ENCODE measurements at places on chromosomes 6 and 20.

- DNase-seq = no peak
Observed at GRCh38 chr6:25237579-25237978, 41.6 kb upstream of the CARMIL1 start.

- DNase-seq = no peak
Observed at GRCh38 chr6:155498370-155498769, 42.7 kb upstream of the NOX3 start.

DNA sequence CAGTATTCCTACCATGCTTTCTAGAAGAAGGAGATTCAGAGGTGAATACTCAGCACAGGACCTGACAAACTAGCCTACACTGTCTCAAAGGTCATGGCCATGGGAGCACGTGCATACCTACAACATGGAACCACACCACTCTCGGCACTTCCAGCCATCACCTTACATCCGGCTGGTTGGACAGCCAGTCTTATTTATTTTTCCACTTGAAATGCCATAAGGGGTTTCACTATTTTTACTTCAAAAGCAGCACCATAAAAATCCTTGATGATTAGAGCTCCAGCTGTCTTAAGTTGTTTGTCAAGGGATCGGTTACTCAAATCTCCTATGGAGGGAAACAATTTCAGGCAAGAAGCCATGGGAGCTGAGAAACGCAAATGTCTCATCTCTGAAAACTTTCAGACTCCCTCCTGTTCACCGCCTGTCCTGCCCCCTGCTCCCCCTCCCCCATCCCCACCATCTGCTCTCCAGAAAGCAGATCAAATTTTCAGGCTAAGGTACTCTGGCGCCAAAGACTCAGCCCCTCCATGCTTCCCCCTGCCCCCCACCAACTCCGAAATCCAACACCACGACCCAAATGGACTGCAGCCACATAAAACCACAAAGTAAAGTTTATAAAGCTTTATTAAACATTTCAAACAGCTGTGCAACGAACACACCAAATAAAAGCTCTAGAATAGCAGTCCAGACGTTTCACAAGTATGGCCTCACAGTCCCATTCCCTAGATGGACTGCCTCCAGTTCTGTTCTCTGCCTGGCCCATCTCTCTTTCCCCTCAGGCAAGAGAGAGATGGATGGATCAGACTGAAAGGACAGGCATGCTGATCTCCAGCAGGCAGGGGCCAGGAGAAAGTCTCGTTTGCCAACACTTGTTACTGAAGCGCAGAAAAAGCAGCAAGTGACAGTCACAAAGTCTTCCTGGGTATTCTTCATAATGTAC, 4.0 kb upstream of the NNAT start:
- no peak for DNase-seq

DNA sequence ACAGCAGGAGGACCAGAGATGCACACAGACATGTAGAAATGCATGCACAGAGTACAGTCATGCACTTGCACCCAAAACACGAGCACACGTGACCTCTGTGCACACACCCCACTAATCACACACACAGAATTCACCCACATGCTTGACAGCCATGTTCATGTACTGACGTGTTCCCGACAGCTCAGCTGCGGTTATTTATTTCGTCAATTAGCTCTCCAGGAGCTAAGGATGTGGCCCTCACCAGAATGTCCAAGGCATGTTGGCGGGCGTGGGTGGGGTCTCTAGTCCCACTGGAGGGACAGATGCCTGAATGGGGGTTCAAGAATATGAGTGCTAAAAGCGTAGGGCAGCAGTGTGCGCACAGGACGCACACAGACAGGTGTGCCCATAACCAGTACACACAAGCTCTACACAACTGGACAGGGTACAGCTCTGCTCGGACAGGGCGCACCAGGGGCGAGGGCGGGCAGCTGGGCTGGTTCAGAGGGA, 571 bp upstream of the PRPF6 start:
- DNase-seq = no peak

- no peak for DNase-seq
Observed at GRCh38 chr6:125906158-125906998, 50.2 kb upstream of the HINT3 start.

DNA sequence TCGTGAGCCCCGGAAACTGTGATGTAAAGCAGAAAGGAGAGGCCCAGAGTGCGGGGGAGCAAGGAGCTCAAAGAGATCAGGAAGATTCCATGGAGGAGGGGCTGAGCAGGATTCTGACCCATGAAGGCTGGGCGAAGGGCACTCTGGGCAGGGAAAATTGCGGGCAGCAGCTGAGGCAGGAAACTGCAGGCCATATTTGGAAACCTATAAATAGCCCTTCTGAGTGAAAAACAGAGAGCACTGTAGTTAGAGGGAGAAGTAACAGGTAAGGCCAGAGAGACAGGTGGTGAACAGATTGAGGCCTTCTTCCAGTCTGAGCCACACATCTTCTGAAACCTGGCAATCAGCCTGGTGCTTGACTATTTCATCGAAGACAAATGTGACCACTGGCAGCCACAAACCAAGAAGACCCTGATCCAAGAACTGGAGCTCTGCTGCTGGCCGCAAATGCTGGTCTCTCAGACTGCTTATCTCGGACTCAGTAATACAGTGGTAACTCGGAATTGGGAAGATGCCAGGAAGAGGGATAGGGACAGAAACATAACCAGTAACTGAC, 14.1 kb upstream of the BEND3 start:
- no peak for DNase-seq

DNA sequence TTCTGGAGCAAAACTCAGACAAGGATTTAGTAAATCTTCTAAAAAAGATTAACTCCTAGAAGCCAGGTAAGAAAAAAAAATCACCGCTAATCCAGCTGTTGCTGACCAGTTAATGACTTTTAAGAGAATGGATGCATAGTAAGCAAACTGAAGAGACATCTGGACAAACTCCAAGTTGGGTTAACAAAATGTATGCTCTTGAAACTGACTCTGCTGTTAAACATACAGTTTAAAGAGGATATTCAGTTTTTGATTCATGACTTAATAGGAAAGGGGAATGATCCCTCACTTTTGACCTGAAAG, 70.4 kb downstream of the PLAGL1 start:
- DNase-seq = no peak

DNA sequence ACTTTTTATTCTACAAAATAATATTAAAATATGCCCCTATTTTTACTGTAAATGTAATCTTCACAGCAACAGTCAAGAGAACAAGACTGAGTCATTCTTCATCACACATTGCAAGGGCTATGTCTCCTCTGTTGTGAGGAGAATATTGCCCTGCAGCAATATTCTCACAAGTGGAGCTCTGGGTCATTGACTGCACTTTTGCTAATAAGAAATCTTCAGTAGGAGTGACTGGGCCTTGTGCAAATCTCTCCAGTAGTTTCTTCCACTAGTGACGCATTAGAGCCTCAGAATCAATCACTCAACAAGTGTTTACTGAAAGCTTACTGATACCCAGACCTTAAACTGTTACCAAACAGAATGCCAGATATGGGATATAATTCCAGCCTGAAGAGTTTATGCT, 49.1 kb downstream of the LAMA2 start:
- no peak for DNase-seq

- no peak for DNase-seq
Observed at GRCh38 chr6:30707281-30707850, 9.7 kb downstream of the MDC1 start.

GRCh38 chr6:48101290-48101689, 9.7 kb downstream of the PTCHD4 start:
- no peak for DNase-seq

- DNase-seq = no peak
Observed at GRCh38 chr6:1884313-1884712, 274.6 kb downstream of the FOXC1 start.

- no peak for DNase-seq
Observed at GRCh38 chr6:133407320-133408100, 166.4 kb downstream of the EYA4 start.

GRCh38 chr20:46230801-46231282, 77.5 kb downstream of the CDH22 start:
- DNase-seq = no peak

- no peak for DNase-seq
Observed at GRCh38 chr20:37350649-37351574, 5.0 kb downstream of the SRC start.

GRCh38 chr6:6892744-6893583, 214.8 kb upstream of the RREB1 start:
- no peak for DNase-seq

GRCh38 chr20:46213946-46214823, 94.1 kb downstream of the CDH22 start:
- DNase-seq = no peak

DNA sequence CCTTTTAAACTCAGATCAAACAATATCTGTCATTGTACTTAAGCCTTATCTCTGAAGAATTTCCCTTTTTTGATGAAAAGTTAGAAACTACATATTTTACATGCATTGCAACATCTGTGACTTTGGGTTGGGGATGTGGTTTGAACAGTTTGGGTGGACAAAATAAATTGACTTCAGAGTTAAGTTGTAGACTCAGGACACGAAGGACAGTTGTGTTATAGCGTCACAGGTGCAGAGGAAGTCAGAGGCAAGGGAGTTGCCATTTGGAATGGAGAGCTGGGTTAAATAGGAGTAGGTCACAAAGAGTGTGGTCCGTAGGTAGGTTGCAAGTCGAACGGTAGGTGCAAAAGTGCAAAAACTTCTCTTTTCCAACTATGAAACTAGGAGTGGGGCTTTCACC, 46.0 kb downstream of the ZFAND3 start:
- no peak for DNase-seq

- DNase-seq = no peak
Observed at GRCh38 chr6:87342829-87343228, 1.8 kb upstream of the C6orf163 start.

GRCh38 chr6:347232-347631, 44.3 kb upstream of the IRF4 start:
- DNase-seq = no peak

DNA sequence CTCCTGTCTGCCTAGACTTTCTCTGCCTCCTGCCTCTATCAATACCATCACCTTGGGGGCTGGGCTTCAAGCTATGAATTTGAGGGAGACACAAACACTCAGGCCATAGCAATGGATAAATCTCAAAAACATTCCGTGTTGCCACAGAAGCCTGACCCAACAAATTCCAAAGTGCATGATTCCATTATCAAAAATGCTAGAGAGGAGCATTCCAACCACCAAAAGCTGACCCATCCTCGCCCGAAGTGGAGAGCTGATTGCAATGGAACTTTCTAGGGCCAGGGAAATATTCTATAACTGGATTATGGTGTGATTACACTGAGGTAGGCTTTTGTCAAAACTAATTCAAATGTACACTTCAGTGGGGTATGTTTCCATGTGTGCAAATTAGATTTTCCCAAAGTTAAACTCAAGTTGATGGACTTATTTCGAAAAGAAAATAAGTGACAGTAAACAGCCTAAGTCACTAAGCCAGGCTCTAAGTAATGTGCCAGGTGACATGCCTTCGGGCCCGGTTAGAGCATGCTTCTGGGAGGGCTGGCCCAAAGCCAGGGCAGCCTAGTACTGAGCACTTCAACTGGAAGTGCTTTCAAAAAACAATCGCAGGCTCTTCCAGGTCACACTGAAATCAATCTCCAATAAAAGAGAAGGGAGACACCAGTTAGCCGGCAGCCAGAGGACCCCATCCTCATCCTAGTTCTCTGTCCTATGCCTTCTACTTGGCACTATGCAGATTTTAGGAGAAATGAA, 142.3 kb downstream of the TBXT start:
- no peak for DNase-seq

DNA sequence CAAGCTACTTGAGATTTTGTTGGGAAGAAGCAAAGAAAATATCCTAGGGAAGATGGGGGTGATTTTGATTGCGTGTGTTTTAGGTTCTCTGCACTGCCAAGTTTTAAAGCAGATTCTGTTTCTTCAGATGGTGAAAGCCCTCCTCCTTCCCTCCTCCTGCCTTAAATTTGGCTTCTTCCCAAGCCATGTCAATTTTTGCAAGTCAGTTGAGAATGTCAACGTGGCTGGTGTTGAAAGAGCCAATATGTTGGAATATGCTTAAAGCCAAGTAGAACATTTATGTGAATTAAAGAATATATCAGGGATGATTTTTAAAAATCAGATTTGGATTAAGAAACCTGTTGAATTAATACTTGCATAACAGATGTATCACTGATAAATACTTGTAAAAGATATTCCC, 270.8 kb downstream of the ARID1B start:
- DNase-seq = no peak

GRCh38 chr6:111418971-111419693, 63.9 kb downstream of the REV3L start:
- no peak for DNase-seq

DNA sequence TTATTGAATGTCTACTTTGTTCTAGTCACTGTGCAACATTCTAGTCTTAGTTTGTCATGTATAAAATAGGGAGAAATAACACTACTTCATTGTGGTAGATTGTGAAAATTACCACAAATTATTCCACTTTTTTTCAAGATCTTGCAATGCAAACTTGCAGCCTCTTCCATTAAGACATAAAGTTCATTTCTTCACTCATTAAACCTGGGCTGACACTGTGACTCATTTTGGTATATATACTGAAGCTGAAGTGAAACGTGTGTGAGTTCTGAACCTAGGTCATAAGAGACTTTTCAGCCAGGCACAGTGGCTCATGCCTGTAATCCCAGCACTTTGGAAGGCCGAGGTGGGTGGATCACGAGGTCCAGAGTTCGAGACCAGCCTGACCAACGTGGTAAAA, 329.0 kb downstream of the BCKDHB start:
- no peak for DNase-seq

GRCh38 chr6:108800427-108800864, 47.8 kb upstream of the ARMC2 start:
- no peak for DNase-seq

DNA sequence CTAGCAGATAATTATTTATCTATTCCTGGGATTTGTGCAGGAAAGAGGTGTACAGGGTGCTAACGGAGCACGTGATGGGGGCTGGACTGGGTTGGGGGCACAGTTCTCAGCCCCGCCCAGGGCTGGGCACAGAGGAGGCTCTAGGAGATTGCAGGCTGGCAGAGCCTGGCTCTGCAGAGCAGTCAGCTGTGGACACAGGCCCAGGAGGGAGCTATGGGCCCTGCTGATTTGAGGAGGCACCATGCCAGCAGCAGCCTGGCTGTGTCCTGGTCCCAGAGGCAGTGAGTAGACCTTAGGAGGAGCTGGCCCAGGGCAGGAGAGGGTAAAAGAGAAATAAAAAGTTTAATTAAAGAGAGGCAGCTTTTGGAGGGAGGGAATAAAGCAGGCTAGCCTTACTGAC, 19.3 kb downstream of the MAFB start:
- DNase-seq = no peak

- DNase-seq = no peak
Observed at GRCh38 chr6:139530561-139530960, 156.1 kb upstream of the CITED2 start.

DNA sequence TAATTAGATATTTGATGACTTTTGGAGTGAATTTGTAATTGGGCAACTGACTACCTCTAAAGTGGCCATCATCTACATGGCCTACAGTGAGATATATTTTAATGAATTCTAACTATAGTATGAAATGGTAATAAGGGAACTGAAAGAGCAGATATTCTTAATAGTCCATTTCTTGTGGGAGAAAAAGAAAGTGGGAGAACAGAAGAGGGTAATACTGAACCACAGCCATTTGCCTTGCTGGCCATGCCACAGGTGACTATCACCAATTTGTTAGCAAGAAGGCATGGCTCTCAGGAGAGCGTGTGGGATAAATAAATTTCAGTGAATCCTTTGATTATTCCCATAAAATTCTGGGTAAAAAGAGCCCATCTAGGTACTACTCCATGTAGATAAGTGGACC, 1074.0 kb upstream of the MAP3K7 start:
- no peak for DNase-seq

GRCh38 chr6:130781557-130781956, 45.6 kb upstream of the SMLR1 start:
- DNase-seq = no peak

- no peak for DNase-seq
Observed at GRCh38 chr20:57217802-57218201, 48.6 kb downstream of the BMP7 start.

Measured in vagina (tissue), 2 donors.